Activated CD4-positive, alpha-beta memory T cell treated with anti-CD3 and anti-CD28 coated beads for 36 hours (primary cell): ENCODE measurements at places on chromosomes 6 and 20. TPM values are rescaled to one million over a fixed set of nuclear protein-coding genes. Genes with fewer than 3 reads are reported as not detected.
A peak's percentile ranks its signal among the peaks of the same experiment; 100 is the strongest.

DNA sequence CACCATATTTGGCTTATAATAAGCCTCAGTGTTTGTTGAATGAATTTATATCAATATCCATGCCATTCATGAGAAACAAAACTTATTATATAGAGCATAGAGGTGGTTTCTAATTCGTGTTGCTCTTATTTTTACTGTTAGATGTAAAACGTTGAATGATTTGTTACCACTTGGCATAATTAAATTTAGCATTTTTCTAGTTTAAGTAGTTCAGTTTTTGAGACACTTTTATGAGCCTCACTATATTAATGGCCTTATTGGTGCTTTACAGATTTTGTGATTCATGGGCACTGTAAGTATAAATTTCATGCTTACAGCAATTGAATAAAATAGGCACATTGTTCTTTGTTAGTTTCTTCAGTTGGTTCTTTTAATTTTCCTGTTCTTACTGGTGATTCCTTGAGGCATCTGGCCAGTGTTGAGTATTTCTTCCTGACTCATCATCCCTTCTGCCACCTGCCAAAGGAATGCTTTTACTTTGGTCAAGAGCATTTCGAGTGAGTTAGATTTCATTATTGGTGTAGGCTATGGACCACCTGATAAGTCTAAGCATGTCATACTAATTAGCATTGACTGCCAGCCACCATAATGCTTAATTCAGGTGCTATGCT is 34.8 kb downstream of the CDKAL1 start:
- no peak overlapping the region for H3K4me3 ChIP-seq
- H3K36me3 ChIP-seq, result peaks cover 4% of the 10 kb centered on the region
- no peaks in the 10 kb centered on the region for H3K27me3 ChIP-seq
- no peak overlapping the region for H3K27ac ChIP-seq

GRCh38 chr6:12083763-12084162 is 71.7 kb downstream of the HIVEP1 start:
- no peak overlapping the region for H3K27ac ChIP-seq
- peaks cover 38% of the 10 kb centered on the region for H3K4me1 ChIP-seq
- no peaks in the 10 kb centered on the region for H3K27me3 ChIP-seq

DNA sequence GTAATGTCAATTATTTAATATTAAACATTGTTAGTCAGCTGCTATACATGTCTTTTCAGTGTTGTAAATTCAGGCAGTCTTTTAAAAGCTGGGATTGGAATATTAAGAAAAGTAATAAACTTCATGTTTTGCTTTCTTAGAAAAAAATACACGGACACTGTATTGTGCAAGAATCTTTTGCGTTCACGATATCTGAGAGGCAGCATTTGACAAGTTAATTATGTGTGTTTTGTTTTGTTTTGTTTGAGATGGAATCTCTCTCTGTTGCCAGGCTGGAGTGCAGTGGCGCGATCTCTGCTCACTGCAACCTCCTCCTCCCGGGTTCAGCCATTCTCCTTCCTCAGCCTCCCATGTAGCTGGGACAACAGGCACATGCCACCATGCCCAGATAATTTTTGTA is 1661.3 kb downstream of the HACE1 start:
- H3K27ac ChIP-seq, result no peak overlapping the region
- H3K4me3 ChIP-seq, result no peak overlapping the region
- no peaks in the 10 kb centered on the region for H3K4me1 ChIP-seq
- H3K27me3 ChIP-seq, result no peaks in the 10 kb centered on the region

DNA sequence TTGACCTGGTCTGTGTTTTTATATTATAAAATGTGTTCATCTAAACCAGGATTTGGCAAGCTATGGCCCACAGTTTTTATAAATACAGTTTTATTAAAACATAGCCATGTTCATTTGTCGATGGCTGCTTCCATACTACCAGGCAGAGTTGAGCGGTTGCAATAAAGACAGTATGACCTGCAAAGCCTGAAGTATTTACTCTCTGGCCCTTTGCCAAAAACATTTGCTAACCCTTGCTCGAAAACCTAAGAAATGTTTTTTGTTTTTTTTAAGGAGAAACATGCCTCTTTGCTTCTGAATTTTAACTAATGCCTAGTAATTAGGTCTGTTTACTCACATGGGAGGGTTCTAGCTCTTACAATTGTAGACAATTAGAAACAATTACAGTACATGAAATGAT is 67.4 kb upstream of the SMIM28 start:
- H3K27me3 ChIP-seq, result peaks cover 1% of the 10 kb centered on the region
- no peaks in the 10 kb centered on the region for H3K36me3 ChIP-seq
- H3K27ac ChIP-seq, result no peak overlapping the region
- H3K4me3 ChIP-seq, result no peak overlapping the region

DNA sequence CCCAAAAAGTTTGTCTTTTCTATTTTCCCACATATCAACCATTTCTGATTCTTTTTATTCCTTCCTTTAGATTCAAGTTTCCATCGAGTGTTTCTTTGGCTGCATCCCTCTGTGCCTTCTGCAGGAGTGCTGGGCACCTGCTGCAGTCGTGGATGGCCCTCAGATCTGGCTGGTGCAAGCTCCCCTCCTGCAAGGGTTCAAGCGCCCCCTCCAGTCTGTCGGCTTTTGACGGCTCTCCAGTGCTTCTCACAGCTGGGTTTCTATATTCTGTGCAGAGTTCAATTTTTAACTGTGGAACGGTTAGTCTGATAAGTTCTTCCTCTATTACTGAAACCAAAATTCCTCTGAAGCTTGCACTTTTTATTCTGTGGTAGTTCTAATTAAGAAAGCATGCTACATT is 132.1 kb downstream of the HUS1B start:
- H3K4me1 ChIP-seq, result peaks cover 33% of the 10 kb centered on the region
- H3K27ac ChIP-seq, result peak overlapping the region; percentile 62
- DNase-seq, result peak; percentile 66
- no peak overlapping the region for H3K4me3 ChIP-seq
- H3K27me3 ChIP-seq, result no peaks in the 10 kb centered on the region

GRCh38 chr6:129542705-129543104 is 167.3 kb downstream of the ARHGAP18 start:
- H3K27ac ChIP-seq, result no peak overlapping the region
- H3K4me1 ChIP-seq, result no peaks in the 10 kb centered on the region
- DNase-seq, result no peak
- H3K4me3 ChIP-seq, result no peak overlapping the region
- H3K36me3 ChIP-seq, result no peaks in the 10 kb centered on the region
- peaks cover 2% of the 10 kb centered on the region for H3K27me3 ChIP-seq

DNA sequence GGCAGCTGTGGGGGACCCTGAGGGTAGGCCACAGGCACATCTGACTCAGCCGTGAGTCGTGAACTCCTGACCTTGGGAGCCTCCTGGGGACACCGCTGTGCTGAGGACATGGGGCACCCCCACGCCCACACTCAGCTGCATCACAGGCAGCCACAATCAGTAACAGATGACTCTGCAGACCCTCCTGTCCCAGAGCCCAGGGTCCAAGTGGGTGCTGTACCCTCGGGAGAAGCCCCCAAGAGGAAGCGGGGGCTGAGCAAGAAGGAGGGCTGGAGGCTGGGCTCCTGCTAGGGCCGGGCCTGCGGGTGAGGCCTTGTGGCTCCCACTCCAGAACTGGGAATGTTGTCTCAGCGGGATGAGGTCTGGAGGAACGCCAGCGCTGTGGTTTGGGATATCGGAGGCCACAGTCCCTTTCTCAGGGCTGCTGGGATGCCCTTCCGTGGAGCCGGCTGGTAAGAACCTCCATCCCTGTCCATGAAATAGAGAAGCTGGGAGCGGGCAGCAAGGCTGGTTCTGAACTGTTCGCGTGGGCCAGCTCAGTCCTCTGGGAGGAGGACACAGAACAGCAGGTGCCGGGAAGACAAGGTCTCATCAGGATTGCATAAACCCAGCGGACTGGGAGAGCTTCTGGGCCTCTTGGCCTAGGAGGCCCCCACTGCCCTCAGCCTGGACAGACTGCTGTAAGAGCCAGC is 3.1 kb upstream of the LAMA5 start:
- peaks cover 17% of the 10 kb centered on the region for H3K27me3 ChIP-seq
- H3K4me3 ChIP-seq, result no peak overlapping the region
- peak; percentile 58 for DNase-seq
- peaks cover 2% of the 10 kb centered on the region for H3K4me1 ChIP-seq
- no peak overlapping the region for H3K27ac ChIP-seq
- H3K36me3 ChIP-seq, result no peaks in the 10 kb centered on the region

Gene NR2E1
- total RNA-seq, result not detected
